ENCODE measurements at places on chromosomes 7 and 10. TPM values are rescaled to one million over a fixed set of nuclear protein-coding genes. Genes with fewer than 3 reads are reported as not detected.
A peak's percentile ranks its signal among the peaks of the same experiment; 100 is the strongest.

DNA sequence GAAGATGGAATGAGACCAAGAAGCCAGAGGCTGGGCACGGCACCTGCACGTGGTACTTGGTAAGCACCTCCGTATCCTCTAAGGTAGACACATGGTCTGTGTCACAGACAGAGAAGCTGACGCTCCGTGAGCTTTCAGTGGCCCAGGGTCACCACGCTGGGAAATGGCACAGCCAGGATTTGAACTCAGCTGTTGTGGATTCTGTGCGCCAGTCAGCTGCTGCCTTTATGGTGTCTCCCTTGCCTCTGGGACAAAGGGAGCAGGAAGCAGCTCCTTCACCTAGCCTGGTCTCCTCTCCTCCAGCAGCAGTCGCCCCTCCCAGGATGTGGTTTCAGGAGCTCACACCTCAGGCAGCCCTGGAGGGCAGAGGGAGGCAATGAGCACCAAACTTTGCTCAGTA is 110.8 kb downstream of the ARHGAP22 start:
- no peak for DNase-seq

DNA sequence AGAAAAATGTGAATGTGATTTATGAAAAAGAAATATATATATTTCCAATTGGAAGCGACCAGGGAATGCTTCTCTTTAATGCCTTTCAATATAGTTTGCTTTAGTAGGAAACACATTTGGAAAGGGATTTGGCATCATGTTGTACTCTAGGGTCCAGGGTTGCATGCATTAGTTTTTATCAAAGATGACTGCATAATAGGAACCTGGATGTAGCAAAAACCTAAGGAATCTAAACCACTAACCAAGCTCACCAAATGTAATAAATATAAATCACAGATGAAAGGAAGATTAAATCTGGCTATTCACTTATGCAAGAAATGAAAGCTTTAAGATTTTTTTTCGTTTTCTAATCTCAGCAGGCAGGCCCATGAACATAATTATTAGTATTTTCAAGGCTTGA is 120.0 kb downstream of the ATXN7L1 start:
- DNase-seq, result no peak

DNA sequence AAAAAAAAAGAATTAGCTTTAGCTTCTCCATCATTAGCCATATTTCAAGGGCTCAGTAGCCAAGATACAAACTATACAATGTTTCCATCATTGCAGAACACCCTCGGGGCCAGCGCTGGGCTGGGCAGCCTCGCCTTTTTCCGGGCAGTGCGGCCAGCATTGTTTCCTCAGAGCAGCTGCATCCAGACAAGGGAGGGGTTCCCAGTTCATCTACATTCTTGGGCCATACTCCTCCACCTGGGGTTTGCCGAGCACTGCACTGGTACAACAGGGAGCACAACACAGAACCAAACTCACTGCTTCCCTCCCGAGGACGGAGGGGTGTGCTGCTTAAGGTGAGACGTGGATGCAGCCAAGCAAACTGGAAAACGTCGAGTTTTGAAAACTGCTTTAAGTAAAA is 2.4 kb upstream of the PKD1L1 start:
- no peak for DNase-seq

DNA sequence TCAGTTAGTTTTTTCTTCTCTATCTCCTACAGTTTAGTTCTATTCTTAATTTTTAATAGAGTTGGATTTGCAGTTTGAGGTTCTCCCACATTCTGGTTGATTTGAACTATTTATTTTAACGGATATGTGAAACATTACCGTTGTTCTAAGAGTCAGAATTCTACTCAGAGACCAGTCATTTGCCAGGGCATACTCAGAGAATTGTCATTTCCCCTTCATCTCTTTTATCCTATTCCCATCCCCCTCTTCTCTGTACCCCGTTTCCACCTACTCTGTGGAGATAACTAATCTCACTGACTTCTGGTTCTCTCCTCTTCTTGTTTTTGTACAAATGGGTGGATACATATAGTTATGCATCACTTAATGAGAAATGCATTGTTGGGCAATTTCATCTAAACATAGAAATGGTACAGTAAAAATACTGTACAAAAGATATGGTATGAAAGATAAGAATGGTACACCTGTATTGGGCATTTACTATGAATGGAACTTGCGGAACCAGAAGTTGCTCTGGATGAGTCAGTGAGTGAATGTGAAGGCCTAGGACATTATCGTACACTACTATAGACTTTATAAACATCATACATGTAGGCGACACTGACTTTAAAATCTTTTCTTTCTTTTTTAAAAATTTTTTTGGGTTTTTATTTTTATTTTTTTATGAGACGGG is 53.1 kb downstream of the INPP5F start:
- no peak for DNase-seq

DNA sequence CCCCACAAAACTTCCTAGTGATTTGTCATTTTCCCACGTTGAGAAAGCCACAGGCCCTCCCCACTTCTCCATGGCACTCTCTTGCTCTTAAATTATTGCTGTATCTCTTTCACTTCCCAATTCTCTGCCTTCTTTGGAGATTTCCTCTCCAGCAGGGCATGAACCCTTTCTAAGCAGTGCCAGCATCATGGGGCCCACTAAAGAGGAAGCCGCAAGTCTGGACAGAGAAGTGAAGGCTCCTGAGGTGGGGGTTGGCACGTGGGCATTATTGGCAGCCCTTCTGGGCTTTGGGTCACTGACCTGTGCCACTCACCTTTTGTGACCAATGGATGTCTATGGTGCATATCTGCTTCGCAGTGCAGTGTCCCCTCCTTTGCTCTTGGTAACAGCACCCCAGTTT is 97.7 kb upstream of the TCF7L2 start:
- no peak for DNase-seq

DNA sequence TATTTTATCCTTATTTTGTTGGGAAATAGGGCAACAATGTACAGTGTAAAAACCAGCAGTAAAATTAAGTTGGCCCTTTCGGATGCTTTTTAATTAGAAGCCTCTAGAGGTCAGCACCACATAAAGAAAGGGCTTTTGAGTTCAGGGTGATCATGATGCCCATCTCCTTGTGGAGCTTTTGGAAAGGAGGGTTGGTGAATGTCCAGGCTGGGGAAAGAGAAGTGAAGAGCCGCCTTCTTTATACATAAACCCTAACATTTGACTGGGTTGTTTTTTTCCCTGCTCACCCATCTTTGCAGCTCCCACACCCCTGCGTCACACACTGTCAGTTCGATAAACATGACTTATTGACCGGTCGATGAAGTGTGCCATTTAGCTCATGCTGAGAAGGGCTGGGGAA is 29.8 kb downstream of the MTURN start:
- no peak for DNase-seq

Gene KIF5B
- total RNA-seq, result 225 TPM

GRCh38 chr7:26397796-26398426 is 106.2 kb downstream of the SNX10 start:
- DNase-seq, result peak; percentile 86

DNA sequence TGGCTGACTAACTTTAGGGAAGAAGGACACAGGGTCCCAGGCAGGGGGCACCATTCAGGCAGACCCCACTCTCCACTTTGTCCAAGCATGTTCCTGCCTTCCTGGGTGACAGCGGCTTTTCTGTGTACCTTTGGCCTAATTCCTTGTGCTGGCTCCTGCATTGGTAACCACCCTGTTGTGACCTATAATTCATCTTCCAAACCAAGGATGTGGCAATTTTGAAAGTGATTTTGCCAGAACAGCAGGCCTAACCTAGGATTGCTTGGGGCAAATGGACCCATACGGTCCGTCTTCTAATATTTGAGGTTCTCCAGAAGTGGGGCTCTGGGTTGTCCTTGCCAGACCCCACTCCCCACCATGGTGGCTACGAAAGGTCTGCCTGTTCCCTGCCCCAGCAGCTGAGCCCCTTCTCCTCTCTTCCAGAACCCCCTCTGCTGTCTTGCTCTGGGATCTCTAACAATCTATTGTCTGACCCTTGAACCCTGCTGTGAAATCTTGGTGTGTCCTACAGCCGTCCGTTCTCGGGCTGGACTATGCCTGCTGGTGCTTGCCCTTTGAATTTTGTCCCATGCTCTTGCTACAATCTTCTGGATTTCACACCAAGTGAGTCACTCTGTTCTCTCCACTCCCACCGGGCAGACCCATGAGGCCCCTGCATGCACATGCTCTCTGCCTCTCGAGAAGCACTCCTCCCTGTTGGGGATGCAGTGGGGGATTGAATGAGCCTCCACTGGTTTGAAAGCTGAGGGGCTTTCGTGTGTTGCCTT is 316.0 kb downstream of the CXCL12 start:
- DNase-seq, result peak; percentile 87
